CD4-positive, alpha-beta T cell treated with Interleukin-21 for 1 hour (primary cell): ENCODE measurements at places on chromosomes 7 and 10.

DNA sequence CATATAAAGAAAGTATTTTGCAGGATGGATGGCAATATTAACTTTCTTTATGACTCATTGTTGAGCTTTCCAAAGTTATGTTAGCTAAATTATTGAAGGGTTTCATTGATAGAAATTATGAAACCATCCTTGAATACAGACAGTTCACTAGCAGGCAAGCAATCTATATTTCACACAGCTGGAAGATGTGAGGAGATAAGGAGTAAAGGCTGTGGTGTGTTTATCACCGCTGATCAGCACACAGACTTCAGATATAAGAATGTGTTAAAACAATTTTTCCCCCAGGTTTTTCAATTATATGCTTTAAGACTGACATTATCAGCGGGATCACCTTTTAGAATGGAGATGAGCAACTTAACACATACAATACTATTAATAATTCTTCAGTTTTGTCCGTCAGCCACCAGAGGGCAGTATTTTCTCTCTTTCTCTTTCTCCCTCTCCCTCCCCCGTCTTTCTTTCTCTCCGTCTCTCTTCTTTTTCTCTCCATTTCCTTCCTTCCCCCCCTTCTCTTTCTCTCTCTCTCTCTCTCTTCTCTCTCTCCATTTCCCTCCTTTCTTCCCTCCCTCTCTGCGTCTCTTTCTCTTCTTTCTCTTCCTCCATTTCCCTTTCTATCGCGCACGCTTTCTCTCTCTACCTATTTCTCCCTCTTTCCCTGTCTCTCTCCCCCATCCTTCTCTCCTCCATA is 62.9 kb upstream of the FAM171A1 start:
- peak; percentile 50 for DNase-seq

DNA sequence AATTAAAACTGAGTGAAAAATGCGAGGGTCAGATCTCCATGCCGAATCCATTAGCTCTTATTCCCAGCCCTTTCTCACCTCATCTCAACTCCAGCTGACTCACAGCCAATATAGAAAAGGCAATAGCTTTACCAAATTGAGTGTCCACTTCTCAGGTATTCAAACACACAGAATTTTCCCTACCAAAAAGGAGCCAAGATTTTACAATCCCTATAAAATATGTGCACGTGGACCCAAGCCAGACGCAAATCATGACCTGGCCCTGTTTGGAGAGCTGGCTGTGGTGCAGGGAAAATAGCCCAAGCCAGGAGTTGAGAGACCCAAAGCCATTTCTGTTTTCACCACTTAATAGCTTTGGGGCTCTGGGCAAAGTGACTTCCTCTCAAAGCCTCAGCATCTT is 379.7 kb upstream of the AUTS2 start:
- no peak for DNase-seq

DNA sequence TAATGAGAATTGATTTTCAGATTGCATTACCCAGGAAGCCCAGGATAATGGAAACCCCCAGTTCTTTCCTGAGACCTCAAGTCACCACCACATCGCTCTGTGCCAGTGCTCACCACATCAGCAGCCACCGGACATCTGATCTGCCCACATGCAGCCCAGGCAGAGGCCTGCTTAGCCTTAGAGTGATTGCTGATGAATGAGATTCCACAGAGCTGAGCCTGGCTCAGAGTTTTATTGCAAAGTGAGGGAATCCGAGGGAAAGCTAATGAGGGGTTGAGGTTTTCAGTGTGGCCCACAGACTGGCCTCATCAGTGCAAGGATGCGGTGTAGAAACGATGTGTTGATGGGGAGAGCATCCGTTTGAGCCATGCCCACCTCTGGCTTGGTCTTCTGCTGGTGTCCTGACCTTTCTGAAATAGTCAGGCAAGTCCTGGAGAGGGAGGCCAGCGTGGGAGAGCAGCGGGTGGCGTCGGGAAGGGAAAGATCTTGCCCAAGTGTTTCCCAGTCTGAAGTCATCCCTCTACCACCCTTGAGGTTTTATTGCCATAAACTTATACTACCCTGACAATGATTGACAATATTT is 120.3 kb downstream of the ITIH5 start:
- no peak for DNase-seq

DNA sequence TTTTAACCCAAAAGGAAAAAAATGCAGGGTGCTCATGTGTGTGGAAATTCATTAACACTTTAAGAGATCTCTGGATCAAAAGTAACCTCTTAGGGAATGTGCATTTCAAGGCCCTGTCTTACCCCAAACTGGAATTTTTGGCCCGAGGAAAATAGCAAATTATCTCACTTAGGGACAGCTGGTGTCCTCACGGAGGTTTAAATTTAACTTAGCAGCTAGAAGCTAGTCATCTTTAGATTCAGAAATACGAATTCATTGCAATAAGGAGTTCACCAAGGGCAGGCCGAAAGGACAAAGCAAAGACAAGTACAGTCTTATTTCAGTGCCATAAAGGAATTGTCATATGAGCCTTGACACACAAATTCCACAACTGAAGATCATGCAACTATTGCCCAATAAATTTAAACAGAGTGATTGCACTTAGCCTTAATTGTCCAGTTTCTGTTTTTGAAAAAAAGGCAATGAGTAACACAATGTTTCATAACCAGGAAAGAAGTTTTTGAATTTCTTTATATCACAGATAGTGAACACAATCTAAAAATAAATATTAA is 22.4 kb upstream of the SEMA3C start:
- no peak for DNase-seq

DNA sequence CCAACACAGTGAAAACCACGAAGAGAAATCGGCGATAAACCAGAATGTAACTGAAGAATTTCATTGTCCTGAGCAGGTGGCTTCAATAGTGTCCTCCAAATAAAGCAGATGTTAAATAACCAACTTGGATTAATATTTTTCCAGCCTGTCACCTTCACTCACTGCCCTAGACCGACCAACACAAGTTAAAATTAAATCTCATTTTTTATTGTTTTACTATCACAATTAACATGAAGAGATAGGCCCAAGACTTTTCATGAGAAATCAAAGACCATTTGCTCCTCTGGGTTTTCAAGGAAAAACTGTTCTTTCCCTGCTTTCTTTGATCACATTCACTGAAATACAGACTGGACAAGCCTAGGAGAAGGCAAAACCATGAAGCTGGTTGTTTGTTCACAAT is at the start of gene SLC13A1:
Gene SLC13A1, minus strand, starts transcription at position 87 of the 400 bp plus-strand sequence. Its CDS starts 23 bp downstream, at position 64.
- no peak for DNase-seq
